ENCODE measurements at places on chromosomes 5 and 9.

GRCh38 chr5:14901462-14902051, 30.0 kb upstream of the ANKH start:
- no peak for DNase-seq

DNA sequence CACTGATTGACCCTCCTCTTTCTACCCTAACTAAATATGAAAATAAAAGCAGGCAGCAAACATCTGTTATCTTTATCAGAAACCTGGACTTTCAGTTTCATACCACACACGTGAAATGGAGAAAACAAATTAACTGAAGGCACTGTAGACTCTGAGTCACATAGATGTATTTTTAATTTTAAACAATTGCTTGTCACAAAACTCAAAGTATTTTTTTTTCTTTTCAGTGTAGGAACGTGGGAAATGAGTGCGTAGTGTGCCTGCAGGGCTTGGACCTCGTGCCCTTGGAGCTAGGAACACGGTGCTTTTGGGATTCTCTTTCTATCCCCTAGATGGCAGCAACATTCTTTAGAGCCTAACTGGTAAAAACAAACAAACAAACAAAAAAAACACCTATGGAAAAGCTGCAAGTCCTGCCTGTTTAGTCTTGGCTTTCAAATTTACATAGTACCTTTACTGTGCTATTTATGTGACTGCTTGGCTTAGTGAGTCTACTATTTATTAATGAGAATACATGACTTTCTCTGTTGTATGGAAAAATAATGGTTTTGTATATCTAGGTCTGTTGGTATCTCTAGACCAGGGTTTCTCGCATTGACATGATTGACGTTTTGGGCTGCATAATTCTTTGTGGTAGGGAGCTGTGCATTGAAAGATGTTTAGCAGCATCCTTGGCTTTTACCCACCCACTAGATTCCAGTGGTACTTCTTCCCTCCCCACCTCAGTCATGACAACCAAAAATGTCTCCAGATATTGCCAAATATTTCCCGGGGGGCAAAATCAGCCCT, 16.8 kb upstream of the ACTBL2 start:
- DNase-seq = no peak

GRCh38 chr5:34571677-34572041, 84.5 kb upstream of the RAI14 start:
- DNase-seq = no peak

DNA sequence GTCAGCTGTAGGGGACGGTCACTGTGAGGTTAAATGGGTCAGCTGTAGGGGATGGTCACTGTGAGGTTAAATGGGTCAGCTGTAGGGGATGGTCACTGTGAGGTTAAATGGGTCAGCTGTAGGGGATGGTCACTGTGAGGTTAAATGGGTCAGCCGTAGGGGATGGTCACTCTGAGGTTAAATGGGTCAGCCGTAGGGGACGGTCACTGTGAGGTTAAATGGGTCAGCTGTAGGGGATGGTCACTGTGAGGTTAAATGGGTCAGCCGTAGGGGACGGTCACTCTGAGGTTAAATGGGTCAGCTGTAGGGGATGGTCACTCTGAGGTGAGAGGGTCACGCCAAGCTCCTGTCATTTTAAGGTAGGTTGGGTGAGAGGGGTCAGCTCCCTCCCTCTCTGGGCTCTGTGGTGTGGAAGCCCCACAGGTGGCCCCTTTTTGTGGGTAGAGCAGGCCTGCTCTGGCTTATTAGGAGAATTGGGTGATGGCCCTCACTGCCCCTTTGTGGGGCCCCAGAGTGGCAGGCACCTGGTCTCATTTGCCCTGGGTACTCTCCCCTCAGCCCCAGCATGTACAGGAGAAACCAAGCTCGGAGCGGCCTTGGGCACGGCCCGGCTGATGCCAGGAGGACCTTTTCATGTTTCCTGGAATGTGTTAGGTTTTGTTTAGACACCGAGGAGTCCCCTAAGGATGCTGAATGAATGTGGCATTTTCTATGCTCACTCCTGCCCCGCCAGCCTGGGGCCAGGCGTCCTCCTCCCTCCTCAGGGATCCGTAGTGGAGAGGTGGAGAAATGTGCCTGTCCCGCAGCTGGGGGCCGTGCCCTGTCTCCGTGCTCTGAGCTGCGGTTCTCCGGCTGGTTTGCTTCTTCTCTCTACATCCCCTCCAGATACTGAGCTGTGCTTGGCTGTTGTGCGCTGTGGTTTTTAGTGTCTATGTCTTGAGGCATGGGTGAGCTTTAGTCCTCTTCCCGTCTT, 31.4 kb downstream of the AHRR start:
- no peak for DNase-seq

DNA sequence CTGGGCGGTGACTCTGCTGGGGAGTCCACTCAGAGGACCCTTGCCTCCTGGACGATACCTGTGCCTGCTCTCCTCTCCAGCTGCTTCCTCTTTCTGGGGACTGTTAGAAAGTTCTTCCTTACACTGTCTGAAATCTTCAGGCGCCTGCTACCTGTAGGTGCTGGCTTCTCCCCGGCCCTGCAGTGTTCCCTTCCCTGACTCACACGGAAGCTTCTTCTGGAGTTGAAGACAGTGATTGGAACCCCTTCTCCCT, 562 bp downstream of the GSN start:
- DNase-seq = no peak

- no peak for DNase-seq
These were observed 127.6 kb downstream of the RFX3 start for GRCh38 chr9:3398232-3398648.

DNA sequence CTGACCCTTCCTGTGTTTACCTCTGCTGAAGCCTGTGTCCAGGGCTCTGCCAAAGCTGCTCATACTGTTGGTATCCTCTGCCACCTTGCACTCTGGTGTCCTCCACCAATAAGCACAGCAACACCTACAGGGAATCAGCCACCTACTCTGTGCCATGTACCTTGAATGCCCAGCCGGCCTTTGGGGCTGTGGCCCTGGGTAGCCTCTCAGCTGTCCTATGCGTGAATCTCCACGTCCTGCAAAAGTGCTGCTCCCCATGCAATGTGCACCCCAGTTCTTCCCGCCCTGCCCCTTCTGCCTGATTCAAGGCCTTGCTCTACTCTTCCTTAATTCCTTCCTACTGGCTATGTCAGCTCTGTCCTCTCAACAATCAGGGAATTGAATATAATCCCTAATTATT, 506.5 kb downstream of the ARHGEF28 start:
- no peak for DNase-seq

GRCh38 chr9:70049672-70050271, 6.1 kb downstream of the MAMDC2 start:
- no peak for DNase-seq

DNA sequence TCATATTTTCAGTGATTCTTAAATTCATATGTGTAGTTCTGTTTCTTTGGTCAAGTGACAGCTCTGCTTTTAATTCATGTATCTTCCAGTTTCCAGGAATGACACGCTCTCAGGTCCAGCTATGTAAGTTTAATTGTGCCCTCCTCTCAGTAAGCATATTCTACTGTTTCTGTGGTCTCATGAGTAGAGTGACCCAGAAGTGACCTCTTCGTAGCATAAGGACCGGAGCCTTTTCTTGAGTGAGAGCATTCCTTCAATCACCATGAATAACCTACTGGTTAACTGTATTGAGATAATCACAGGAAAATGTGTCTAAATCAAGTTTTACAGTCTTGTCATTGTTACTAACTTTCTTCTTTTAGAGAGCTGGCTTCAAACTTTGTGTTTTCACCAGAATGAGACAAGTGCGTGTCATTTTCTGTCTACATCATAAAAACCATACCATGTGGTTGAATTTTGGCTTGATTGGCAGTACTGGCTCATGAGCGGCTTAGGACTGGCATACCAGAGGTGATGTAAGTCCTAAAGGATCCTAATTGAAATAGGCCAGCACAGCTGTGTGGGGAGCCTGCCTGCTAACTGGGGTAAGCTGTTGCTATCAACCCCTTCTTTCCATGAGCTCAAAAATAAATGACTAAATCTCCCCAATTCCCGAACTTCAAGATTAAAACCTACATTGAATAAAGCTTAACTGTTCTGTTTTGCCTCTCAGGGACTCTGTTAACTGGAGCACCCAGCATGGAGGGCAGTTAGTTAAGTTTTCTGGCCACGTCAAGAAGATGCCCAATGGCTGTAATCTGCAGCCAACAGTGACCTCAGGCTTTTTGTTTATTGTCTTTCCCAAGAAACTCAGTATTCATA, 4.8 kb downstream of the ADAMTSL1 start:
- no peak for DNase-seq

GRCh38 chr5:150321784-150322183, 19.1 kb upstream of the ARSI start:
- DNase-seq = no peak

GRCh38 chr5:172802112-172802511, 31.1 kb upstream of the DUSP1 start:
- DNase-seq = no peak

DNA sequence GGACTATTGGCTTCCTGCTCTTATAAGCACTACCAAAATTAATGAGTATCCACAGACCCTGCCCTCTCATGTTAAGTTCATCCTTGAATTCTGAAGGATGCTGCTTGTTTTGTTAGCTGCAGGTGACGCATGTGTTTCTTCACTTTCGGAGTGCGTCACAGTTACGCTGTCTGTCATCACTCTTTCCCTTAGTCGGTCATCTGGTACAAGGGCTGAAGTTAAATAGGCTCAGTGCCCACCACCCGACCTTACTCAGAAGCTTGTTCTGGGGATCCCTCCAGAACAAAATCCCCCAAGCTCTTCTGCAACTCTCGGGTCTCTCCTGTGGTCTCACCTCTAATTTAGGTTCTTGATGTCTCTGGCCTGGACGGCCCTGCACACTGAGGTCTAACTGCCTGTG, 51.0 kb downstream of the ADCY2 start:
- no peak for DNase-seq

DNA sequence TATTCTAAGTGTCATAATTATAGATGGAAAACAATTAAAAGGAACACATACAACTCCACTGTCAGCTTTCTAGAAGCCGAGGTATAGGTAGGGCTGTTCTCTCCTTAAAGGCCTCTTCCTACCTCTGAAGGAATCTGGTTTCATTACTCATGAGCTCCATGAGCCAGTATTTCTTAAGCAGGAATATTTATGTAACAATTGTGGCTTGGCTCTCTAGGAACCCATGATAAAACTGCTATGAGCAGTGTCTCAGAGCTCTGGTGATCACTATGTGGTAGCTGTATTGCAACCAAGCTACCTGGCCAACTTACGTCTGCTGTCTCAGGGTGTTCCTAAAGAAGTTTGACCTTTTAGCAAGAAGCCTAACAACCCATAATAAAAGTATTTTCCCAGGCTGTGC, 157.7 kb downstream of the CEP120 start:
- no peak for DNase-seq

- DNase-seq = no peak
These were observed 49.2 kb downstream of the CNTRL start for GRCh38 chr9:121123816-121124535.

DNA sequence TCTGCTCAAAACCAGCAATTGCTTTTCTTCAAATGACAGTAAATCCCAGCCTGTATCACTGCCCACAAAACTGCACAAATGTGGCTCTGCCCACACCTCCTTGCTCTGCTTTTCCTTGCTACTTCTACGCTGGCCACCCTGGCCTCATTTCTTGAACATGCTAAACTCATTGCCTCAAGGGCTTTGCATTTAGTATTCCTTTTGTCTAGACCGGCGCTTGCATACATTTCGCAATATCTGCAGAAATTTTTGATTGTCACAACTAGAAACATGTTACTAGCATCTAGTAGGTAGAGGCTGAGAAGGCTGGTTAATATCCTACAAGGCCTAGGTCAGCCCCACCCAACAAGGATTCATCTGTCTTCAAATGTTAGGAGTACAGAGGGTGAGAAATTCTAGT, 2357.8 kb downstream of the MAT2B start:
- no peak for DNase-seq

- DNase-seq = no peak
These were observed 809.8 kb upstream of the NUDT12 start for GRCh38 chr5:104372376-104372775.

DNA sequence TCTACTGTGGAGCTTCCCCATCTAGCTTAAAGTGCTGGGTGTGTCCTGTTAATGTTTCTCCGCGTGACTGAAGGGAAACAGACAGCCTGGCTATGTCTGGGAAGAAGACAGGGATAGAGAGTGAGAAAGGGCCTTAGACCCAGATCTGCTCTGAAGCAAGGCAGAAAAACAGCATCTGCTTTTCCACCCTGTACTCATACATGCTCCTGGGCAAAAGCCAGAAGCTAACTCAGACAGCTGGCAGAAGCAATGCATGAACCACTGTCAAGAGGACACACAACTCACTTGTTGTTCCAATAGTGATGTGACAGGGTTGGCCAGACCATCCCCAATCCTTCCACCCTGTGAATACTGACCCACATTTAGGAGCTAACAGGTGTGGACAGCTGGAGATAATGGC, 63.3 kb downstream of the DPYSL3 start:
- no peak for DNase-seq

DNA sequence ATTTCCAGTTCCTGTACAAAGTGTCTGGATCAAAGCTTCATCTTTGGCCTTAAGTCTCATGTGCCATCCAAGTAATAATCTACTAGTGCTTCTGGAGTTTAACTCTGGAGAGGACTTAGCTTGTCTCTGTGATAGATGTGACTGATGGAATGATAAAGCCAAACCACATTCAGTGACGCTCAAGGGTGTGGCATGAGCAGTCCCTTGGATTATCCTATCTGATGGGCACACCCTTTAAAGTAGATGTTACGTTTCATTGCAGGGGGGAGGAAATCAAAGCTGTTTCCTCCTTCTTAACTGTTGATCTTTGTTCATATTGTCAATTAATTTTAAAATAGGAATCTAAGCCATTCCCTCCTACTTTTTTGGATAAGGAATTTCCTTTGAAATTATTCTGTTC, 8.5 kb upstream of the EGFLAM start:
- no peak for DNase-seq

- DNase-seq = no peak
These were observed 44.1 kb downstream of the SPARC start for GRCh38 chr5:151642472-151643140.

GRCh38 chr9:36834736-36835135, 199.3 kb downstream of the PAX5 start:
- no peak for DNase-seq

DNA sequence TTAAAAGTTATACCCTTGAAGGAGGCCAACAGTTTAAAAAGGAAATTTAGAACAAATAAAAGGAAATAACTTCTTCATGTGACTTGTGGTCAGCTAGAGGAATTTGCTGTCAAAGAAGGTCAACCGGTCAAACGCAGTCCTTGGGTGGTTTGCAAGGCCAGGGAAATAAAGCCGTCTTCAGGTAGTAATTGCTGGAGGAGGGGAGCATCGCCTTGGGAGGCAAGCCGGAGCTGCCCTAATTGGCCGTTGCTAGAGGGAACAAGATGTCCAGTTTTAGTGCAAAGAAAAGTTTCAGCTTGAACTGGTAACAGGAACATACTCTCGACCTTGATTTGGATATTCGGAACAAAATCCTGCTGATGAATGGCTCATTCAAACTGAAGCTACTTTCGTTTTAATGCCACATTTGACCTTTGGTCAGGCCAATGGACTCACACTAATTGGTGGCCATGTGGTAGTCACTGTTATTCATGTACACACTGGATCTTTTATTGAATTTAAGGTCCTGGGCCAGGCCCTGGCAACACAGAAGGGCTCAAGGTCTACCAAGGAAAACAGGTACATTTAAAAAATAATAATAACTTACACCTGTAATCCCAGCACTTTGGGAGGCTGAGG, 47.0 kb upstream of the MYO10 start:
- DNase-seq = no peak

GRCh38 chr9:14829204-14829603, 81.0 kb downstream of the FREM1 start:
- no peak for DNase-seq

GRCh38 chr5:135236908-135237747, 161.9 kb downstream of the MACROH2A1 start:
- no peak for DNase-seq

Measured in T follicular helper cell (primary cell).